Fibroblast of lung (primary cell): ENCODE measurements at places on chromosomes 5 and 9. TPM values are rescaled to one million over a fixed set of nuclear protein-coding genes. Genes with fewer than 3 reads are reported as not detected.

The GLRA1 gene
- total RNA-seq: not detected in 2 replicates

The CDH18 gene
- total RNA-seq: 0.33 TPM in 1 of 2 replicates, not detected in the other

The RPS14 gene
- total RNA-seq: 1,962 and 4,466 TPM in 2 replicates

The FAM193B gene
- total RNA-seq: 17.5 and 28.4 TPM in 2 replicates

The OXCT1 gene
- total RNA-seq: 32.4 and 56.3 TPM in 2 replicates

The FRMPD1 gene
- total RNA-seq: not detected in 2 replicates

The MACIR gene
- total RNA-seq: 3.5 and 3.9 TPM in 2 replicates

The PCDHGB6 gene
- 3.9 and 4.3 TPM in 2 replicates for total RNA-seq

The RANBP17 gene
- 3.5 and 10.0 TPM in 2 replicates for total RNA-seq

The CFAP90 gene
- 0.26 TPM in 1 of 2 replicates, not detected in the other for total RNA-seq

The CDC25C gene
- 0.26 and 3.0 TPM in 2 replicates for total RNA-seq

The ANKRD31 gene
- 0.26 and 0.33 TPM in 2 replicates for total RNA-seq

The TRPM3 gene
- 0.50 and 0.51 TPM in 2 replicates for total RNA-seq

The PCDHB13 gene
- total RNA-seq: 0.26 and 1.5 TPM in 2 replicates

The ITK gene
- total RNA-seq: 0.17 TPM in 1 of 2 replicates, not detected in the other

The SPZ1 gene
- total RNA-seq: not detected in 2 replicates

The MSX2 gene
- total RNA-seq: 1.0 and 1.3 TPM in 2 replicates

The PLAC8L1 gene
- not detected in 2 replicates for total RNA-seq

The KLHL9 gene
- total RNA-seq: 37.2 and 37.5 TPM in 2 replicates

The TRIM14 gene
- total RNA-seq: 4.4 and 8.6 TPM in 2 replicates

The TOMM5 gene
- total RNA-seq: 113 and 128 TPM in 2 replicates

The BSPRY gene
- total RNA-seq: not detected in 2 replicates

The MARCOL gene
- not detected in 2 replicates for total RNA-seq

The PNPLA7 gene
- 1.3 and 3.0 TPM in 2 replicates for total RNA-seq

The EGFLAM gene
- 0.33 and 3.6 TPM in 2 replicates for total RNA-seq

The ELOVL7 gene
- total RNA-seq: under 0.01 and 0.26 TPM in 2 replicates

The PRKAA1 gene
- 107 and 114 TPM in 2 replicates for total RNA-seq

The KLHL3 gene
- total RNA-seq: 1.5 and 2.3 TPM in 2 replicates

The SV2C gene
- not detected in 2 replicates for total RNA-seq

The MAP1B gene
- total RNA-seq: 44.9 and 83.4 TPM in 2 replicates

The FAM221B gene
- total RNA-seq: not detected in 2 replicates

The SKP2 gene
- 10.6 and 11.0 TPM in 2 replicates for total RNA-seq

The HAVCR2 gene
- 2.5 and 3.6 TPM in 2 replicates for total RNA-seq

The SLC6A19 gene
- not detected in 2 replicates for total RNA-seq

The SPEF2 gene
- total RNA-seq: 5.9 and 6.9 TPM in 2 replicates

The OBP2B gene
- not detected in 2 replicates for total RNA-seq

The SMIM23 gene
- not detected in 2 replicates for total RNA-seq

The OR1Q1 gene
- not detected in 2 replicates for total RNA-seq

The NMUR2 gene
- total RNA-seq: not detected in 2 replicates

The RAI14 gene
- 82.7 and 125 TPM in 2 replicates for total RNA-seq
